ENCODE measurements at places on chromosomes 16 and 17.

DNA sequence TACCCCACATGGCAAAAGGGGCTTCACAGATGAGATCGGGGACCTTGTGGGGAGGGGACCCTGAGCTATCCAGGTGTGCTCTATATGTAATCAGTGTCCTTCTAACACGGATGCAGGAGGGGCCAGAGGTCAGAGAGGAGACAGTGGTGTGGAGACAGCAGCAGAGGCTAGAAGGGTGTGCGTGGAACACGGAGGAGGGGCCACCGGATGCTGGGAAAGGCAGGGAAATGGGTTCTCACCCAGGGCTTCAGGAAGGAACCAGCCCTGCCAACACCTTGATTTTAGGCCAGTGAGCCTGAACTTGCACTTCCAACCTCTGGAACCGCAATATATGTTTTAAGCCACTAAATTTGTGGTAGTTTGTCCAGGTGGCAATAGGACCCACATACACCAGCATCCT lies 4.6 kb upstream of the SLC38A8 start:
- no peak for DNase-seq

DNA sequence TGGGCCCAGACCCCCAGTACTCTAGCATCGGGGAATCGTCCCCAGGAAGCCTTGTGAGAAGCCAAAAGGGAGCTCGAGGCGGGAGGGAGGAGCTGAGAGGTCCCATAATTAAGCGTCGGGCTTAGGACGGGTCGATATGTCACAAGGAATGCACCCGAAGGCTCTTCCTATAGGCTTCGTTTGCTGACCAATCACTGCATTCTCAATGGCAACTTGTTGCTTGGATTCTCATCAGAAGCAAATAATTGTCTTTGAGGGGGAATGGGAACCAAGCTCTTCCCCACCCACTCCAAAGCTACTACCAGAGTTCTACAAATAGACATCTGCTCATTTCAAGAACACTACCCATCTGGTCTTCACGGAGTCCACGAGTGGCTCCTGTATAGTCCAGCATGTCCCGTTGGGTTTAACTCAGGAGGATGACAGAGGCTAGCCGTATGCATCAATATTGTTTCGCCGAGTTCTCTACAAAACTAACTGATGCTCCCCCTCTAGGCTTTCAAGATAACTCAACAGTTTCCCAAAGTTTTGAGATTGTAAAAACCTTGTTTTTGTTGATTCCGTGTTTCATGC lies 628 bp upstream of the BLMH start:
- no peak for DNase-seq

GRCh38 chr17:32794533-32795246 lies 82.2 kb downstream of the MYO1D start:
- DNase-seq, result no peak

DNA sequence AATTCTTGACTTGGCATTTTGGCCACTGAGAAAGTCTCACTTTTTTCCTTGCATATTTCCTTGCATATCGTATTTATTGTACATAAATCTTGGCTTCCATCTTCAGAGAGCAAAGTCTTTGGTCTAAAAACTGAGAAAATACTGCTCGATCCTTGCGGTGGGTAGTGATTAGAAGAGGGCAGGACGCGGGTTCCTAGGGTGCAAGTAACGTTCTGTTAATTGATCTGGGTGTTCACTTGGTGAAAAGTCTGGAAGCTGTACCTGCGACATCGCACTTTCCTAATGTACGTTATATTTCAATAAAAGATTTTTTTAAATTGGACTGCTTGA lies 758 bp upstream of the UBALD2 start:
- DNase-seq, result no peak

- no peak for DNase-seq
Measured at GRCh38 chr16:84182104-84182503, 4.8 kb downstream of the TAF1C start.

GRCh38 chr16:81060576-81061306 lies 16.3 kb downstream of the C16orf46 start:
- no peak for DNase-seq

DNA sequence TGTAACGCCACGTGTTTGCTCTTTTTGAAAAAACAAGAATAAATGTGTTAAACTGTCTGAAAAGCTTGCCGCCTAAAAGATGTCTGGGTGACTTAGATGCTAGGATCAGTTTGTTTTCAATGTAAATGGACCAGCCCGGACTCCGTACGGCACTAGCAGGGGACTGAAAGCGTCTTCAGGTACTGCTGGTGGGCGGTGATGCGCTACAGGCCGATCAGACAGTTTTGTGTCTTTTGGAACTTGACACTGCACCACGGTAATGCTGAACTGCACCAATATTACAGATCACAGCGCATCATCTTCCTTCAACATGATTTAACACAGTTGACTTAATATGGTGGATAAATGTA lies 727 bp upstream of the MBTPS1 start:
- no peak for DNase-seq

DNA sequence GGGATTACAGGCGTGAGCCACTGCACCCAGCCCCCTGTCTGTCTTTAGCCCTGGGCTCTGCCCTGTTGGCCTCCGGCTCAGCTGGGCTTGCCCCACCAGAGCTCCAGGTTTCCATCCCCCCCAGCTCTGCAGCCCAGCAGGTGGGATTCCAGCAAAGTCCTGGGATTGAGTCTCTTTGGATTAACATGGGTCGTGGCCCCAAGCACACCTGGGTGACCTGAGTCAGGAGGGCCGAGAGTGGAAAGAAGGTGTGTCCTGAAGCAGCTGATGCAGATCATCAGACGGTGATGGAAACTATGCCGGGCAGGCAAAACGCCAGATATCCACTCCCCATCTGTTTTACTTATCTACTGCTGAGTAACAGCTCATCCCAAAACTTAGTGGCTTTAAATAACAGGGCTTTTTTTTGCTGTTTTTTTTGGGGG lies 72.5 kb downstream of the KNOP1 start:
- DNase-seq, result peak; percentile 56

DNA sequence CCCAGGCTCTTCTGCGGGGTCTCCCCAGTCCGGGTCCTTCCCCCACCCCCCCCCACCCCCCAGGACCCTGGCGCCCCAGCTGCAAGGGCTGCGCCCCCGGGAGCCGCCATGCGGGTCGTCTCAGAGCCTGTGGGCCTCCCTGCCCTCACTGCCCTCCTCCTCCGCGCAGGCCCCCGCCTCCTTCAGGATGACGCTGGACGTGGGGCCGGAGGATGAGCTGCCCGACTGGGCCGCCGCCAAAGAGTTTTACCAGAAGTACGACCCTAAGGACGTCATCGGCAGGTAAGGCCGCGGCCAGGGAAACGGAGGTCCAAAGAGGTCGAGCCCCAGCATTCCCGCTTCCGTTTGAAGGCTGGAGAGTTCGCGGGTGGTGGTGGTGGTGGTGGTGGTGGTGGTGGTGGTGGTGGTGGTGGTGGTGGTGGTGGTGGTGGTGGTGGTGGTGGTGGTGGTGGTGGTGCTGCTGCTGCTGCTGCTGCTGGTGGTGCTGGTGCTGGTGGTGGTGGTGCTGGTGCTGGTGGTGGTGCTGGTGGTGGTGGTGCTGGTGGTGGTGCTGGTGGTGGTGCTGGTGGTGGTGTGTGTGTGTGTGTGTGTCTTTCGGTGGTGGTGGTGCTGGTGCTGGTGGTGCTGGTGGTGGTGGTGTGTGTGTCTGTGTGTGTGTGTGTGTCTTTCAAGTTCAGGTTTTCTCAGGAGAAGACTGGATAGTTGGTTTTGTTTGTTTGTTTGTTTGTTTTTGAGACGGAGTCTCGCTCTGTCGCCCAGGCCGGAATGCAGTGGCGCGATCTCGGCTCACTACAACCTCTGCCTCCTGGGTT lies 615 bp downstream of the PHKG2 start:
- DNase-seq, result peak; percentile 47

DNA sequence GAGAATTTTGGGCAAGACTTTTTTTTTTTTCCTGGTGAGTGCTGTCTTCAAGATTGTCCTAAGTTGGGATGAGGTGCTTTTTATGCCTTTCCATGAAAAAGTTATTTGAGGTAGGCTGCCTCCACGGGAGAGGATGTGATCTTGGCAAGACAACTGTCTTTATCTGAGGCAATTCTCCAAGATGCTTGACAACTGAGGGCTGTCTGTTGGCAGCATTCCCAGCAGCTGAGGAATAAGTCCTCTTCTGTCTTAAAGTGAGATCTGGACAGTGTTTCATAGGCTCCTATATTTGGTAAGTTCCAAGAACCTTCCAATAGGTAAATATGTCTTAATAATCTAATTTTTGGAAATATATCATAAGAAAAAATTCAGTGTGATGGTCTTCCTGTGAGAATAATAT lies 662.0 kb downstream of the CDH11 start:
- DNase-seq, result peak; percentile 16

GRCh38 chr17:3668279-3669084 lies at the start of the genes EMC6 and TAX1BP3:
TSS of gene EMC6 (plus strand) at chr17:3668812. CDS start at chr17:3669147, 335 bp downstream.
TSS of gene TAX1BP3 (minus strand) at chr17:3668578. CDS start at chr17:3668526, 52 bp downstream.
- peak; percentile 98 for DNase-seq

GRCh38 chr16:79928142-79928873 lies 327.8 kb upstream of the MAF start:
- DNase-seq, result peak; percentile 50

- DNase-seq, result peak; percentile 75
Measured at GRCh38 chr17:42531455-42532354, 4.3 kb upstream of the NAGLU start.

GRCh38 chr17:76824093-76824492 lies 44.1 kb upstream of the MGAT5B start:
- no peak for DNase-seq

DNA sequence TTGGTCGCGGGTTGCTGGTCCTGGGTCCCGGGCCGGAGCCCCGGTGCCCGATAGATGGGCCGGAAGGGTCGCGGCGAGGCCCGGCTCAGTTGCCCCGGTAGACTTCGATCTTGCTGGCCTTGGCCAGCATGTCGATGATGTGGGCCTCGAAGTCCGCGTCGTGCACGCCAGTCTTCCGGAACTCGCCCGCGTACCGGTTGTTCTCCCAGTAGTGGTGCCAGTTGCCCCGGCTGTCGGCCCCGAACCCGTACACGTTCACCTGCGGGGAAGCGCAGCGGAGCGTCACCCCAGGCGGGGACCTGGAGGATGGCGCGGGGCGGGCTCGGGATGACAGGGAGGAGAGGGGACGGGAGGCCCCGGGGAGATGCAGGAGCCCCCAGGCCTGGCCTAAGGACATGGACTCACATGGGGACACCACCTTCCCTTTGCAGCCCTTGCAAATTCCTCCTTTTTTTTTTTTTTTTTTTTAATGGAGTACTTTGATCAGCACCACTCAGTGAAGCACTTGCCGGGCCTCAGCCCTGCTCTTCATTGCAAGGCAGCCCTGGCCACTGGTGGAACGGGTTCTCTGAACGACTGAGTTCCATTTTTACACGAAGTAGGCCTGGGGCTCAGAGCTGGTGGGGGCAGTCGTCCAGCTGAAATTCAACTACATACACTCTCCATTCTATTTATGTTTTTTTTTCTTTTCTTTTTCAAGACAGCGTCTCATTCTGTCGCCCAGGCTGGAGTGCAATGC lies 35.1 kb downstream of the DDX19A start:
- DNase-seq, result no peak

DNA sequence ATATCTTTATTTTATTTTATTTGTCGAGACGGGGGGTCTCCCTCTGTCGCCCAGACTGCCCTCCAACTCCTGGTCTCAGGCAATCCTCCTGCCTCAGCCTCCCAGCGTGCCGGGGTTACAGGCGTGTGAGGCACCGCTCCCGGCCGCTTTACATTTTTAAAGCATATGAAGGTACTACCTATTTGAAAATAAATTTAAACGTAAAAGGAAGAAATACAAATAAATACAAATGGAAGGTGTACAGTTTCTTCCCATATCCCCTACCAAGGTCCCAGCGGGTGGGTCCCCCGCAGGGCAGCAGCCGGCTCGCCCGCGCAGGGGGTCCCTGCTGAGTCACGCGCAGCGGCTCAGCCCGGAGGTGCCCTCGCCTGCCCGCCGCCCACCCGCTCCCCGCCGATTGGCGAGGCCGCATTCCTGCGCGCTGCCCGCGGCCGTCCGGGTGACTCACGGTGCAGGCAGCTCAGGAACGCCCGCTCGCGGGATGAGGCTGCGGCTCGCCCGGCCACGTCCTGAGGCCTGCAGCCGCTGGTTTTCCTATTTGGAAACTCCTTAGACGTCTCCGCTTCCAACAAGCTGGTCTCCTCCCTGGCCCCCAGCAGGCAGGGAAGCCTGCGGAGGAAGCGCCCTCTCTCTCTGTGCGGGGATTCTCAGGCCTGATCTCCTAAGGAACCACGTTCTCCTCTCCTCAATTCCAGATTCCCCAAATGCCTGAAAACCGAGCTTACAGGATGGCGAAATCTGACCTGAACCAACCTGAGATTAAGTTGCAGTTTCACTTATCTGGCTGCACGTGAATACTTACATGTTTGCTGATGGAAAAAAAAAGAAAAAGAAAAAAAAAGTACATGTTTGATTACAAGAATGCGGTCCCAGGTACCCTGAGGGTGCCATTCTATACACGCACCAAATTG lies 54.8 kb upstream of the MAP3K14 start:
- peak; percentile 69 for DNase-seq

DNA sequence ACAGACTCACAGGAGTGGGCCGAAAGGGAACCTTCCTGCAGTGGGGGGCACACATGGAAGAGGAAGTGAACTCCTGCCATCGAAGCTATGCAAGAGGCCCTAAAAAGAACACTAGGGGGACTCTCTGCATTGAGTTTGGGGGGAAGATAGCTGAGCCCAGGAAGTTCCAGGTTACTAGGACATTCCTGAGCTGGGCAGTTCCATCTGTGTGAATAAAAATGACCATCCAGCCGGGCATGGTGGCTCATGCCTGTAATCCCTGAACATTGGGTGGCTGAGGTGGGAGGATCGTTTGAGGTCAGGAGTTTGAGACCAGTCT lies 211.8 kb downstream of the ZNF423 start:
- no peak for DNase-seq

GRCh38 chr16:1579214-1579613 lies 32.7 kb downstream of the IFT140 start:
- DNase-seq, result no peak

GRCh38 chr16:64136314-64136713 lies 985.5 kb downstream of the CDH11 start:
- DNase-seq, result no peak

- no peak for DNase-seq
Measured at GRCh38 chr17:71765437-71765836, 355.4 kb upstream of the SOX9 start.

GRCh38 chr17:17381446-17382064 lies 78.4 kb downstream of the NT5M start:
- no peak for DNase-seq

DNA sequence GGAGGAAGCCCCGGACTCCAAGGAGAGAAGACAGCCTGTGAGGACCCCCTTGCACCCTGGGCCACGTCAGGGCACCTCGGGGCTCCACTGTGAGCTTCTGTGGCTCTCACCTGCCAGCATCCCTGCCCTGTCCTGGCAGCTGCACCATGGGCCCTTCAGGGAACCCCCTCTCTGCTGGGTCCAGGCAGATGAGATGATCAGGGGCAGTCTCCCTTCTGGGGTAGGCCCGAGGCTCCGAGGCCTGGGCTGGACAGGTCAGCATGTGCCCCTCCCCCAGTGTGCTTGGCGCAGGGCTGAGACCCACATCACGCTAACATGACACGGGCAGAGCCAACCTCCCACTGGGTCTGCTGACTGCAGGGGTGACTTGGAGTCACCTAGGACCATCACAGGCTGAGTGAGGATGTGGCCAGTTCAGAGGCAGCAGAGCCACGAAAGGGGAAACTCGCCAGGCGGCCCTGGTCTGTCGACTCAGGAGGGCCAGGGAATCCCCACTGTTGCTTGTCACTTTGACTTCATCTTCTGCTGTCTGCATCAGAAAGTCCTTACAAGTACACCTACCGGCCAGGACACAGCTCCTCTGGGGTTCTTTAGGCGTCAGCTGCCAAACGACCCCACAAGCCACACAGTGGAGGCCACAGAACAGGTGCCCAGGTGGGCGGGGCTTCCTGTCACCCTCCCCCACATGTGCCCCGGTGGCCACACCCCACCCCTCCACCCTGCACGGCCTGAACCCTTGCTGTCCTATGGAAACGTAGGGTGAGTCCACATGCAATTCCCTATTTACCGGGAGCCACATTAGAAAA lies 2.2 kb downstream of the GALNS start:
- no peak for DNase-seq

Measured in uterus (tissue), 4 donors.